ENCODE measurements at places on chromosomes 3 and 15.

- DNase-seq, result no peak
Measured at GRCh38 chr15:40286061-40286532, 3.2 kb upstream of the ANKRD63 start.

DNA sequence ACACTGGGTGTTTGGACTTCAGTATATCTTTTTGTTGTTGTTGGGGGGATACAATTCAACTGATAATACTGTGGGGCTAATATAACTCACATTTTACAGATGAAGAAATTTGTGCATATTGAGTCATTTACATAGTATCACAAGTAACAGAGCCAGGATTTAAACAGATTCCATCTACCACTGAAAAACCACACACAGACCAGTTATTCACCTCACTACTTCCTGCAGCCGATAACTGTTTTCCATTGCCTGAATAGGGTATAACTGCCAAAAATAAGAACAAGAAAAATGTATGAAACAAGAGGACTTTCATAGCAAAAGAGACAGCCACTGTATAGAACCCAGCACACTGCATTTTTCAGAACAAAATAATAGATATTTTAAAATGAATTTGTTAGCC lies 215.8 kb upstream of the CNTN6 start:
- DNase-seq, result no peak

DNA sequence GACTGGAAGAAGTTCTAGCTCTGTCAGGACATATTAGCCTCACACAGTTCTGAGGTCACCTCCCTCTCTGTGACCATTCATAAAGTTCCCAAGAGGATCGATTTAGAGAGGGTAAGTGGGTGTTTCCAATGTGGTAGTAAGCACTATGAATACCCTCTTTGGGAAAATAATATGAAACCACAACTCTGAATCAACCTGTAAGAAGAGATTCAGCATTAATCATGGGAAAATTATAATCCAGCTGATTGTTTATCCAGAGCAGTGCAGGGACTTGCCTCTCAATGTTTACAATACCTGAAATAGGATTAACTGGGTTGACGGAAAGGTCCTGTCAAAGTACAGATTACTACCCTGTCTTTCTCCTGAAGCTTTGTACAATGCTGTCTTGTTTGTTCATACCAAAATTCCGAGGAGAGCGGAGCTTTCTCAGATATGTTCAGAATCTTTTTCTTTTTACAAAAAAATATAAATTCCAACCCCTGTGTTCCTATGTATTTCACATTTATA lies 302.9 kb upstream of the DPPA4 start:
- no peak for DNase-seq

DNA sequence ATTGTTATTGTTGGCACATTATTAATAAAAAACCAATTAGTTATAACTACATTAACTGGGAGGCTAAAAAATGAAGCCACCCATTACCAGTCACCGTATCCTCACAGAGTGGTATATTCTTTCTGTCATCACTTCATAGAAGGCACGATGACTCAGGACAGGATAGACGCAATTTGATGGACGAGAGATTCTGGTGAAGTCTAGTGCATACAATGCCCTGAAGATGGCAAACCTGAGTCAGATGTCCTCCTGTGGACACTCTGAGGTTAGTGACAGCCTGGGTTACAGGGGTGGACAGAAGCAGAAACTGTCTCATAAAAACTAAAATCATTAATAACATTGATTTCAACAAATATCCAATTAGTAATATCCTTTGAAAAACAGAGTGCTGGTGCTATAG lies 150.3 kb downstream of the SLC9A9 start:
- no peak for DNase-seq

- no peak for DNase-seq
Measured at GRCh38 chr3:196079682-196080081, 2.2 kb downstream of the TFRC start.

- no peak for DNase-seq
Measured at GRCh38 chr3:182783106-182783505, 10.2 kb upstream of the ATP11B start.

- peak; percentile 55 for DNase-seq
Measured at GRCh38 chr15:82663186-82663600, 16.0 kb upstream of the CPEB1 start.

DNA sequence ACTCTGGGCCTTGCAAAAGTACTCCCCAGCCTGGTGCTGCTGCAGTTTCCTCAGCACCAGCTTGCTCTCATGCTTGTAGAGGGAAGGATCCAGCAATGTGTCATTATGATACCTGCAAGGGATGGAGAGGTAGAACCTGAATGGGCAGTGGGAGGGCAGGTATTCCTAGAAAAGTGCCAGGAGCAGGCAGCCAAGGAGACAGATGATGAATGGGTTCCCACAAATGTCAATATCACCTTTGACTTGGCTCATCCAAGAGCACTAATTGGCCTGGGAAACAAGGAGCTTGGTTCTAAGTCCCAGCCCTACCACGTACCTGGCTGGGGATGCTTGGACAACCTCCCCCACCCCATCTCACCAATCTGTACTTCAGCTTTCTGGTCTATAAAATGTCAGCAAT lies 9.4 kb downstream of the CILP start:
- no peak for DNase-seq
